ENCODE measurements at places on chromosomes 13 and 19. TPM values are rescaled to one million over a fixed set of nuclear protein-coding genes. Genes with fewer than 3 reads are reported as not detected.
A peak's percentile ranks its signal among the peaks of the same experiment; 100 is the strongest.

DNA sequence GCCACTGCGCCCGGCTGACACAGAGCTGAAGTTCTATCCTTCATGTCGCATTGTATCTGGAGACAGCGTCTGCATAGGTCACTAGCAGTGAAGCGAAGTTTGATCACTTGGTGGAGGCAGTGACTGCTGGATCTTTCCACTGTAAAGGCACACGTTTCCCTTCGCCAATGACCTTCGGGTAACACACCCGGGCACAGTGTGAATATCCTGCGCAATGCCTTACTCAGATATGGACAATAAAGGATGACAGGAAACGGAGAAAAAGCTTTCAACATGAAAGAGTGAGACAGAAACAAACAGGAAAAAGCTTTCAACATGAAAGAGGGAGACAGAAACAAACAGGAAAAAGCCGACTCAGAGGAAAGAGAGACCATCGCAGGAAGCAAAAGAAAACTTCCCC is 17.1 kb downstream of the ARL11 start:
- no peak overlapping the region for H3K4me3 ChIP-seq
- H3K27ac ChIP-seq = no peak overlapping the region
- no peak for DNase-seq

DNA sequence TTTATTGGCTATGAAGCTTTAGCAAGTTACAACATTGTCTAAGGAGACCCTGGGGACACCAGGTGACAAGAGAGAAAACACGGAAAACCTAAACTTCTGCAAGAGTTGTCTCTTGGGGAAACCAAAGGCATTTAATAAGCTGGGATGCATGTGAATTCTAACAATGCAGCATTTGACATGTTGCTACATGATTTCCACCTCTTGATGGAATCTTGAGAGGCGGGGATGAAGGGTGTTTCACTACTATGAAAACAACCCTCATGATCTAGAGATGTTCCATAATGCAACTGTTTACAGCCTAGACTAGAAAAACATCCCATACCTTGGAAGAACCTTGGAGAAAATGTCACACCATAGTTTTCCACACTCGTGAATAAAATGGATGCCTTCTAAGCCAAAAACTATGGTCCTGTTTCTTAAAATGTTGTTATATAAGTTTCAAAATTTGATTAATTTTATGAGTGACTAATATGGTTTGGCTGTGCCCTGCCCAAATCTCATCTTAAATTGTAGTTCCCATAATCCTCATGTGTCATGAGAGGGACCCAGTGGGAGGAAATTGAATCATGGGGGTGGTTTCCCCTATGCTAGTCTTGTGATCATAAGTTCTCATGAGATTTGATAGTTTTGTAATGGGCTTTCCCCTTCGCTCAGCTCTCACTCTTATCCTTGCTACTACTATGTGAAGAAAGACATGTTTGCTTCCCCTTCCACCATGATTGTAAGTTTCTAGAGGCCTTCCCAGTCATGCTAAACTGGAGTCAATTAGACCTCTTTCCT is 164.6 kb downstream of the TNFSF13B start:
- H3K4me3 ChIP-seq = no peak overlapping the region
- DNase-seq = no peak
- H3K36me3 ChIP-seq = no peaks in the 10 kb centered on the region
- no peaks in the 10 kb centered on the region for H3K27me3 ChIP-seq

The LYPD3 gene
- total RNA-seq = not detected

- H3K4me1 ChIP-seq = no peaks in the 10 kb centered on the region
- H3K27me3 ChIP-seq = peaks cover 50% of the 10 kb centered on the region
- H3K27ac ChIP-seq = no peak overlapping the region
- H3K4me3 ChIP-seq = no peak overlapping the region
- no peak for DNase-seq
- H3K36me3 ChIP-seq = no peaks in the 10 kb centered on the region
Observed at GRCh38 chr13:57633950-57634838, 2.6 kb downstream of the PCDH17 start.

DNA sequence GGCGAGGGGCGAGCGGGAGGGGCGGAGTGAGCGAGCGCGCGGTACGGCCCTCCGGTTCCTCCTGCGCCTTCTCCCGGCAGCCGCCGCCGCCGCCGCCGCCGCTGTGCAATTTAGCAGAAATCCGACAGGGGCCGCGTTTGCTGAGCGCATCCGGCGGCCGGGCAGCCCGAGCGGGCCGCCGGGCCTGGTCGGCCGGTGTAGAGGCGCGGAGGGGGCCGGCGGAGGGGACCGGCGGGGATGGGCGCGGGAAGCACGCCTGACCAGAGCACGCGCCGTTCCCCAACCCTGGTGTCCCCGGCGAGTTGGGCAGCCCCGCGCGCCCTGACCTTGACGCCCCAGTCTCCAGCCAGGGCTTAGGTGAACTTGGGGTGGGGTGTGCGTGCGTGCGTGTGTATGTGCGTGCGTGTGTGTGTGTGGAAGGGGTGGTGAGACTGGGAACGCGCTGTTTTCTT is 144.5 kb upstream of the ZNF536 start:
- peaks cover 62% of the 10 kb centered on the region for H3K27me3 ChIP-seq
- DNase-seq = peak; percentile 24
- peak overlapping the region; percentile 51 for H3K4me3 ChIP-seq
- no peak overlapping the region for H3K27ac ChIP-seq
- peaks cover 4% of the 10 kb centered on the region for H3K4me1 ChIP-seq

DNA sequence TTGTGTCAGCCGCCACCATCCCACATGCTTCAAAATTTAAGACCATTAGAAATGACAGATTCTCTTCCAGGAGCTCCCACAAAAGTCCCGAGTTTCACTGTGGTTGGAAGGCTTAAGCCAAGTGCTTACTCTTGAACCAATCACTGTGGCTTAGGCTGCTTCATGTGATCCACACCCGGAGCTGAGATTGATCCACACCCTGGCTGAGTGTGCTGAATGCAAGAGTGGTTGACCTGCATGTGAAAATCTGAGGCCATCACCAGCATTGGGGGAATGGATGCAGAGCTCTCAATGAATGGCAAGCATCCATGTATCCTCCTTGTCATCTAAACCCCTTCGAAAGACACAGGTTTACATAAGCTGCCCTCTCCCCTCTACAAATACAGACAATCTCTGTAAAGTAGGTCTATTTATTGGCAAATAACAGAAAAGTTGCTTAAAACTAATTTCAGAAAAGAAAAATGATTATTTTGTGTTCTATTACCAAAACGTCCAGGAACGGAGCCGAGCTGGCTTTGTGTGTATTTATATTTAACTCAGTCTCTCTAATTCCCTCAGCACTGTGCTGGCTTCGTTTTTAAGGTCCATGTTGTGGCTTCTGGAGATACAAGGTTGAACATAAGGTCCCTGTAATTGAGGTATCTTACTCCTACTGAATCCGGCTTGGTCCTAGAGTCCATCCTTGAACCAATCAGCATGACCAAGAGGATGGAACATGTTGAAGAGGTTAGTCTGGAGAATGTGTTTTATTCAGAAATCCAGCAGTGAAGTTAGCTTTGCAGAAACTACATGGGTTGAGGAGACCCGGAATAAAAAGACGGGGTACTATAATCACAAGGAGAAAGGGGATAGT is 332.4 kb downstream of the LIG4 start:
- no peaks in the 10 kb centered on the region for H3K27me3 ChIP-seq
- DNase-seq = no peak
- H3K27ac ChIP-seq = peak overlapping the region; percentile 27
- H3K4me1 ChIP-seq = peaks cover 5% of the 10 kb centered on the region

DNA sequence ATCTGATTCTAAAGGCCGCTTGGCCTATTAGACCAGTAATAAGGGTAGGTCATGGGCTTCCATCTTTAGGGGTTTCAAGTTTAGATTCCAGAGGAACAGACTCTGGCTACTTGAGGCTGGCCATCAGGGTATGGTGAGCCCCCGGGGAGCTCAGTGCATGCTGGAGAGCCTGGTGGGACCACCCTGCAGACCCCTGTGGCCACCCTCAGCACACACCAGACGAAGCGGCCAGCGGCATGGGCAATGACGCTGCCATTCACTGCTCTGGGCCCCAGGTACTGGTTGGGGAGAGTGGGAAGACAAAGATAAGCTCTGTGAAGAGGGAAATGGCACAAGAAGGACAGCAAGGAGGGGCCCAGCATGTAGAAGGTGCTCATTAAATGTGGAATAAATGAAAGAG is 98.8 kb upstream of the SLC15A1 start:
- DNase-seq = no peak
- H3K4me1 ChIP-seq = no peaks in the 10 kb centered on the region
- H3K27me3 ChIP-seq = no peaks in the 10 kb centered on the region
- H3K27ac ChIP-seq = no peak overlapping the region
- no peak overlapping the region for H3K4me3 ChIP-seq
- no peaks in the 10 kb centered on the region for H3K36me3 ChIP-seq

- no peaks in the 10 kb centered on the region for H3K36me3 ChIP-seq
- no peaks in the 10 kb centered on the region for H3K4me1 ChIP-seq
- no peak overlapping the region for H3K27ac ChIP-seq
- no peaks in the 10 kb centered on the region for H3K27me3 ChIP-seq
- peak; percentile 12 for DNase-seq
Observed at GRCh38 chr13:101489643-101490405, 37.3 kb downstream of the ITGBL1 start.

The ZGLP1 gene
- not detected for total RNA-seq

The ZNF471 gene
- 2.3 TPM for total RNA-seq

DNA sequence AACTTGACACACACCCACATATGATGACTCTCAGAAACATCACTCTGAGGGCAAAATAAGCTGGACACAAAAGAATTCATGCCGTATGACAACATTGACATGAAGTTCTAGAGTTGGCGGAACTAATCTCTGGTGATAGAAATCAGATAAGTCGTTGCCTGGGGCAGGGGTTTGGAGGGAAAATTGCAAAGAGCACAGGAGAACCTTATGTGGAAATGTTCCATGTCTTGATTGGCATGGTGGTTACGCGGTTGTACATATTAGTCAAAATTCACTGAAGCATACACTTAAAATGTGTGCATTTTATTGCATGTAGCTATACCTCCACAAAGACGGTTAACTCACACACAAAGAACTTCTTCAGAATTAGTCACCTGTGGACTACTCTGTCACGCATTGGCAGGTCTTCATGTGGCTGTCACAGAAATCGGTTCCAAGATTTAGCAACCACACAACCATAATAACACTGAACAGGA is 137.8 kb upstream of the GJB6 start:
- H3K4me1 ChIP-seq = no peaks in the 10 kb centered on the region
- H3K4me3 ChIP-seq = no peak overlapping the region
- no peaks in the 10 kb centered on the region for H3K36me3 ChIP-seq
- H3K27me3 ChIP-seq = peaks cover 36% of the 10 kb centered on the region
- no peak for DNase-seq
- no peak overlapping the region for H3K27ac ChIP-seq

The OR1I1 gene
- not detected for total RNA-seq

DNA sequence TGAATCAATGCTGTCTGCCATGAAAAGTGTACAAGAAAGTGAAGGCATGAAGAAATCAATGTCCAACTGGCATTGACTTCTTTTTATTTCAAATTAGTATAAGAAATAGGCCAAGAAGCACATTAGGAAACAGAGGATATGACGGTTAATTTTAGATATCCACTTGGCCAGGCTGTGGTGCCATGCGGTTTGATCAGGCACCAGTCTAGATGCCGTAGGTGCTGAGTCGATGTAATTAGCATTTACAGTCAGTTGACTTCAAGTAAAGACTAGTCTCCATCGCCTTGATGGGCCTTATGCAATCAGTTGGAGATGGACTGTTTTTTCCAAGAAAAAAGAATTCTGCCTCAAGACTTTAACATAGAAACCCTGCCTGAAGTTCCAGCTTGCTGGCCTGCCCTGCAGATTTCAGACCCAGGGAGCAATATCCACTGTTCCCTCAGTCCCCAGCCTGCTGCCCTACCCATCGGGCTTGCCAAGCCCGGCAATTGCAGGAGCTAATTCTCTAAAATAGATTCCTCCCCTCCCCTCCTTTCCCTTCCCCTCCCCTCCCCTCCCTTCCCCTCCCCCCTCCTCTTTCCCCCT is 120.5 kb upstream of the PEG3 start:
- H3K27ac ChIP-seq = no peak overlapping the region
- no peak for DNase-seq
- no peaks in the 10 kb centered on the region for H3K4me1 ChIP-seq
- H3K36me3 ChIP-seq = no peaks in the 10 kb centered on the region
- no peaks in the 10 kb centered on the region for H3K27me3 ChIP-seq

- H3K4me1 ChIP-seq = no peaks in the 10 kb centered on the region
- no peaks in the 10 kb centered on the region for H3K36me3 ChIP-seq
- H3K27me3 ChIP-seq = peaks cover 12% of the 10 kb centered on the region
- no peak for DNase-seq
- no peak overlapping the region for H3K27ac ChIP-seq
Observed at GRCh38 chr19:47854459-47854858, 4.6 kb upstream of the TPRX2 start.

DNA sequence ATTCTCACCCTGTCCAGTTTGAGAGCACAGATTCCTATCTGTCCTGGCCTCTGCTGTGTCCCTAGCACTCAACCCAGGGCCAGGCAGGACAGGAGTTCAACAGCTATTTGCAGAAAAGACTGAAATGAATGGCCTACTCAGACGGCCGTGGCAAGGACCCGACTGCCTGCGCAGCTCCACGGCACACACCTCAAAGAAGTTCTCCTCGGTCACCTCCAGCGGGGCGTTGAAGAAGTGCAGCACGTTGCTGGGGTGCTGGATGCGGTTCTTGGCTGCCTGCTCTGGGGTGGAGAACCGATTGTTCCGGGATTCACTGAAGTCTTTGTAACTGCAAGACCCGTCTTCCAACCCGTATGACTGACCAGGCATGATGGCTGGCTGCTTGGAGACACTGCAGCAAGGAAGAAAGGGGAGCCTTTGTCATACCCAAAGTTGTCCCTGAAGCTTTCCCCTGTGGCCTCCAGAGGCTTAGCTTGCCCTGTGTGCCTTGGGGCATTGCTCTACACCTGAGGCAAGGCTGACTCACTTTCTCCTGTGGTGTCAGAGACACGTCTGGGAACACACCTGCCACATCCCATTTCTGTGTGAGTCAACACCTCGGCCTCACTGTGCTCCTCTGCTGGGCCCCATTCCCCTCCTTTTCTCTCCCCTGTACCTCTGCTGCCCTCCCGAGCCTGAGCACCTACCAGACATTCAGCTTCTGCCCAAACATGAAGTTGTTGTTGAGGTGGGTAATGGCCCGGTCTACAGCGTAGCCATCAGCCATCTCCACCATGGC is 6.8 kb upstream of the ECH1 start:
- H3K36me3 ChIP-seq = peaks cover 73% of the 10 kb centered on the region
- H3K27me3 ChIP-seq = no peaks in the 10 kb centered on the region
- no peak for DNase-seq
- peaks cover 10% of the 10 kb centered on the region for H3K4me1 ChIP-seq

DNA sequence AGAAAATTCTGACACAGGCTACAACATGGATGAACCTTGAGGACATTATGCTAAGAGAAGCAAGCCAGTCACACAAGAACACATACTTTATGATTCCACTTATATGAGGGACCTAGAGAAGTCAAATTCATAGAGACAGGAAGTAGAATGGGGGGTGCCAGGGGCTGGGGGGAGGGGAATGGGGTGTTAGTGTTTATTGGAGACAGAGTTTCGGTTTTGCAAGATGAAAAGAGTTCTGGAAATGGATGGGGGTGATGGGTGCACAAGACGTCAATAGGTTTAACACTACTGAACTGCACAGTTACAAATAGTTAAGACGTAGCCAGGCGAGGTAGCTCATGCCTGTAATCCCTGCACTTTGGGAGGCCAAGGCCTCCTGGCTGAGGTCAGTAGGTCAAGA is 3.5 kb upstream of the ZNF787 start:
- no peaks in the 10 kb centered on the region for H3K36me3 ChIP-seq
- no peak for DNase-seq
- H3K27ac ChIP-seq = no peak overlapping the region
- no peak overlapping the region for H3K4me3 ChIP-seq
- no peaks in the 10 kb centered on the region for H3K27me3 ChIP-seq

The RASGRP4 gene
- not detected for total RNA-seq

The DOCK6 gene
- 4.4 TPM for total RNA-seq

GRCh38 chr13:33353210-33353609 is 67.7 kb upstream of the STARD13 start:
- H3K4me3 ChIP-seq = no peak overlapping the region
- DNase-seq = no peak
- H3K27ac ChIP-seq = no peak overlapping the region

All from IMR-90 (cell line).